T1000 (cell line): ENCODE measurements at places on chromosomes 6 and 20.

GRCh38 chr20:44572551-44573500, 9.6 kb upstream of the PKIG start:
- peak; percentile 73 for DNase-seq

DNA sequence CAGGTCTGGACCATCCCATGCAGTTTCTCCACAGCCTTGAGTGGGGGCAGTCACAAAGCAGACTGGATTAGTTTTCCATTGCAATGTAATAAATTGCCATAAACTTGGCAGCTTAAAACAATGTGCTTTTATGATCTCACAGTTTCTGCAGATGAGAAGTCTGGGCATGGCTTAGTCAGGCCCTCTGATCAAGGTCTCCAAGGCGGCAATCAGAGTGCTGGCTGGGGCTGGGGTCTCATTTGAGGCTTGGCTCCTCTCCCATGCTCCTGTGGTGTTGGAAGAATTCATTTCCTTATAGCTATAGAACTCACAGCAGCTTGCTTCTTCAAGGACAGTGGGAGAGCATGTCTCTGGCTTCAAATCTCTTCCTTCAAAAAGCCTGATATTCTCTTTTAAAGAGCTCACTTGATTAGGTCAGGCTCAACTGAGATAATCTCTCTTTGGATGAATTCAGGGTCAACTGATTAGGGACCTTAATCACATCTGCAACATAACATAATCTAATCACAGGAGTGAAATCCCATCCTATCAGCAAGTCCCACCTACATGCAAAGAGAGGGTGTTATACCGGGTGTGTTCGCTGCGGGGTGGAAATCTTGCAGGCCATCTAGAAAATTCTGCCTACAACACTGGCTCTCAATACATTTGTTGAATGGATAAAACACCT, 77.4 kb upstream of the SULF2 start:
- no peak for DNase-seq

DNA sequence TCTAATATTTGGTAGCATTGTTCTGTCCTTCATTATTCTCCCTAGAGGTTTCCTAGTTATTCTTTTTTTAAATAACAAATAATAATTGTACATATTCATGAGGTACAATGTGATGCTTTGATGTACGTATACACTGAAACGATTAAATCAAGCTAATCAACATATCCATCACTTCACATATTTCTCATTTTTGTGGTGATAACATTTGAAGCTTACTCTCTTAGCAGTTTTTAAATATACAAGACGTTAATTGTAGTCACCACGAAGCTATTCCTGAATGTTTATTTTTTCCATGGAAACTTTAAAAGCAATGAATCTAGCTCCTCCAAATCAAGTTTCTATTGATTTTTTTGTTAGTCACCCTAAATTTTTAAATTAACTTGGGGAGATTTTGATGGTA, 116.5 kb upstream of the PRND start:
- DNase-seq: no peak

DNA sequence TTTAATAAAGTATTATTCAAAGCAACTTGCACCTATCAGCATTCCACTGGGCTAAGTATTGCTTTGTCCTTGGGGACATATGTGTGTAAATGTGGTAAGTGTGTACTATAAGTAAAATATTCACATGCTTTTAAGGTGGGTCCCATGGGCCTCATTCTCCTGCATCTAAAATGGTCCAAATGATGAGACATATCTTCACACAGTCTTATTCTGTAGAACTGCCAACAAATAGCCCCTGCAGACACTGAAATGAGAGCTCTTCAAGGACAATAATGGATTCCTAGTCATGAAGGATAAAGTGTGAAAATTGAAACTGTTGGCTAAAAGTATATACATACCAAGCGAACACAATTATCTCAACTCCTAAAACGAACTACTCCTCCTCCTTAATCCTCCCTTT, 81.8 kb downstream of the SMLR1 start:
- no peak for DNase-seq

DNA sequence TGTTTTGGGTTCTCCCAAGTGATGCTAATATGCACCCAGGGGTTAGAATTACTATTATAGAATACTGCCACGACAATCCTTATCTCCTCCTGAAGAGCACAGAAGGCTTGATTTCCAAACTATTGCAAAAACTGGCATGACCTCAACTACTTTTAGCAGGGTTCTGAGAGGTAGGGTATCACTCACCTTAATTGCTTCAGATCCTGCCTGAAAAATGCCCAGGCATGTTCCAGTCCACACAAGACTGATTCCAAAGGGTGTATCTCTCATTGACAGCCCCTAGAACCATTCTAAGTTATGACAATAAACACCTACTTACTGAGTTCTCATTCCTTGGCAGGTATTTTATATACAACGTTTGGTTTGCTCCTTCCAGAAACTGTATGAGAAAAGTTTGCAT, 5.0 kb upstream of the DSE start:
- DNase-seq: no peak

- DNase-seq: no peak
Observed at GRCh38 chr6:121521164-121521555, 85.7 kb downstream of the GJA1 start.

DNA sequence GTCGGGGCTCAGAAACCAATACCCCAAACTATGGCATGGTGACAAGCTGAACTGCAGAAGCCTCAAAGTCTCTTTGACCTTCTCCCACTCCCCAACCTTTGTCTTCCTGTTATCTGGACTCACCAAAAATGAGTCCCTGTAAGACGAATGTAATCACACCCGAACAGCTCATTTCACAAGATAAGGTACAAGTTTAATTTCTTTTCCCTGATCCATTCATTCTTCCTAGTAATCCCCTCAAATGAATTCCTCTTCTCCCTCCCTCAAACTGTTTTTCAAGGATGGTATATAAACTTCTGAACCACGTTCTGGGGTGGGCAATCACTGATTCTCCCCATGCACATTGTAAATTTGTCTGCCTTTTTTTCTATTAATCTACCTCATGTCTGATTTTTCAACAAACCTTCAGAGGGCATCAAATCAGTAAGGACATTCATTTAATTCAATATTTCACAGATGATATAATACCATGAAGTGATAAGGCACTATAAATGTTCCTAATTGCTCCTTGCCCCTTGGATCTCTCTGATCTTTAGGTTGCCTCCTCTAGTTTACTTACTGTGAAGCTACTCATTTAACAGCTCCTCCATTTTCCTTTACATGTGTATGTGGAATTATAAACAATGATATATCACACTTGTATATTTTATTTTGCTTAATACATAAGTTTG, 77.2 kb downstream of the OR2B2 start:
- DNase-seq: no peak

DNA sequence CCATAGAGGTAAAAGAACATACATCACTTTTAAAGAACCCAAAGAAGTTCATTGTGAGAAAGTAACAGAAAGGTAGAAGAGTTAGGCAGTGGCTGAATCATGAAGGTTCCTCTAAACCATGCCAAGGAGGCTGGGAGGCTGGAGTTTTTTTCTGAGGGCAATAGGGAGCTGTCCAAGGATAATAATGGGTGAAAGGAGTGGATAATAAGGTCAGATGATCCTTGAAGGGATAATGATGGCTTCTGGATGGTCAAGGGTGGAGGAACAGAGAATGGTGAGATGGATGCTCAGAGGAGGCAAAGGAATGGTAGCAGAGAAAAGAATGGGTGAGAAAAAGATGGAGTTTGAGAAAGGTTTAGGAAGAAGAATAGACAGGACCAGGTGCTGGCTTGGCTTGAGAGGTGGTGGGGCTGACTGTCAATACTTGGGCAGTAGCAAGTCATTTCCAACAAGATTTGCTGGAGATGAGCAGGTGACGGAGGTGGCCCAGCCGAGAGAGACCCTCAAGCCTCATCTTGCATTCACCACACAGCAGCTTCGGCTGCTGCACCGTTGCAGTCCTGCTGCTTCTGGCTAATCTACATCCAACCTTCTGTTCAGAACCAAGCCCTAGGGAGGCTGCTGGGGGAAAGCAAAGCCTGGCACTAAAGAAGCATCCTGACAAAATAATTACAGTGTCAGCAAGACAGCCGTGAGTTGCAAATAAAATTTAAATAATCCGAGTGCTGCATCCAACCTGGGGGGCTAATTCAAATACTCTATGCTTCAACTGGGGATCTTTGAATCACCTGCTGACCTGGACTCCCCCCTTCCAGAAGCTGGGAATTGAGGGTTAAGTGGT, 131.2 kb upstream of the KCNG1 start:
- DNase-seq: no peak

GRCh38 chr6:57069920-57070331, 20.1 kb upstream of the ZNF451 start:
- no peak for DNase-seq

DNA sequence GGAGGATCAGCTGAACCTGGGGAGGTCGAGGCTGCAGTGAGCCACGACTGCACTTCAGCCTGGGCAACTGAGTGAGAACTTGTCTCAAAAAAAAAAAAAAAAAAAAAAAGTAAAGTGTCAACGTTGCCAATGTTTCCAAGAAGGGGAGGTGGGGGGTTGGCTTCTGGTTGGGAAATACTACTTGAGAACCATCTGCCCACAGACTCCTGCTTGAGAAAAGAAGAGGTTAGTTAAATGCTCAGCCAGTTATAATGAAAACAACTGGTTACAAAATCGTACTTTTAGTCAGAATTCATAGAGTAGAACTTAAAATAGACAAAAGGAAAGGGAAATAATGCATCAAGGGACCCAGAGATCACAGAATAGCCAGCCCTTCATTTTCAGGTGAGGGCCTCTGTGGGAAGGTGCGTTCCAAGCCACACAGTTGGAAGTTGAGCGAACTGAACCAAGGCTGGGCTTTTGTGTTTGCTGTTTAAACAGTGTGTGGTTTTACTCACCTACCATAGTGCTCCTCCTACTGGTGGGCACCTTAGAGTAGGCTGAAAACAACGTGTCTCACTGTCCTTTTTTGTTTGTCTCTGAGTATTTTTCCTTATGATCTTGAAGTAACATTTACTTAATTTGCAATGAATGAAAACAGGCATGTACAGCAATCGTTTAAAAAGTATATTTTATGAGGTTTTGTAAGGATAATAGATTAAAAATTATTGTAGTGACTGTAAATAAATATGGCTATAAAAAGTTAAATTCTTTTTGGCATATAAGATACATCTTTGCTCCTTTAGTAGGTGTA, 200.7 kb downstream of the BCAS1 start:
- DNase-seq: peak; percentile 36

DNA sequence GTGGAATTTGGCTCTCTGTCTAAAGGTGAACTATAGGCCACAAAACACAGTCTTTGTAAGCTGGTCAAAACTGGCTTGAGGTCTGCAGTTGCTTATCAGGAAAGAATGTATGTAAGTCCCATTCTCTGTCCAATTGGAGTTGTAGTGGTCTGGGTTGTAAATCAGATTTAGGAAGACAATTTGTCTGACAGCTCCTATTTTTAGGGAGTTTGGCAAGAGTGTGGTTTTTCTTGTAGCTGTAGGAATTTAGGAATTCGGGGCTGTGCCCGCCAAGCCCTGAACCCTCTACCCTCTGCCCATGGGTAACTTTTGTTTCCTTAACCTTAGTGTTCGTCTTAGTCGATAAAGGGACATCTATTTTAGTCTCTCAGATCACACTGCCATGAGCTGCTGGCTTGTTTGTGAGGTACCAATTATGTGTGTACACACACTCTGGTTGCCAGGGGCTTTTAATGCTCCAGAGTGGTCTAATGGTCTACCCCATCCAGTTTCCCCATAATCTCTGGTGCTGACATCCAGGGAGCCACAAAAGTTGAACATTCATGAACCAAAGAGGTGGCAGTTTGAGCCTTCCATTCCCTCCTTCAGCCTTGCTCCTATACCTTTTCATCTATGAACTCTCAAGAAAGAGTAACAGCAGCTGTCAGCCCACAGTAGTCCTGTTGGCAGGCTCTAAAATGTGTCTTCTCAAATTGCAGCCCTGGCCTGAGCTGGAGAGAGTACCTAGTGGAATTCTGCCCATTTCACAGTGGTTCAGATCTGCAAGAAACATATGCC, 93.0 kb downstream of the ANKRD6 start:
- DNase-seq: no peak

DNA sequence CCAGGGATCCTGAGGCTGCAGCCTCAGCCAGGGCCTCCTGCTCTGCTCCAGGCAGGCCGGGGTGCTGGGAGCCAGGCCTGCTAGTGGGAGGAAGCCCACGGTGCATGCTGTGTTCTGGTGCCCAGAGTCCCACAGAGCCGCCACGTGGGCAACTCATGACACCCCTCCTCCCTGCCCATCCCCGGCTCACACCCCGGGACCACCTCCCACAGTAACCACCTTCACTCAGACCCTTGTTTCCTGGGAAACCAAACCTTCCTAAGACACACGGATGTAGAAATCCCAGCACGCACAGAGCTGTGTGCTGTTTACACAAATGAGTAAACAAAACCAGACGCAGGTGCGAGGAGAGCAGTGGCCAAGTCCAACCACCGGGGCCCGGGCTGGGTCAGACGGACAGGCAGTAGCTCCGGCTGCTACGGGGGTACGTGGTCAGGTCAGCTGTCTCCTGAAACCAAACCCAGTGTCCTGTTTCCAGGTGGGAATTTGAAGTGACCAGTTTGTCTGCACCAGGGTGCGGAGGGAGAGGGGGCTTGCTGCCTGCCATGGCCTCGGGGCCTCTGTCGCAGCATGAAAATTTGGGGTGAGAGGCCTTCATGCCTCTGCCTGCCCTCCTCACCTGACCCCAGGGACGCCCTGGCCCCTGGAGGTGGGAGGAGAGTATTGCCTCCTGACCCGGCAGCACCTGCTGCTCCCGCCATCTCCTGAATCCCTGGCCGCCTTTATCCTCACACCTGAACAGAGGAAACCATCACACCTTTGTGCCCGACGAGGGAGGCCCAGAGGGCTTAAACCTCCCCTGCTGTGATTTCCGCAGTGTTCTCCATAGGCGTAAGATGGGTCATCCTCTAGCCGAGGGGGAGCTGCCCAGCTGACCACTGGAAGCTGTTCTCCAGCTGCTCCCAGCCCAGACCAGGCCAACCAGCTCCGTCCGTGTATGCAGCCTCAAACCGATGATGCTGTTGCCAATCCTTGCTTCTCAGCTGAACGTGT, 52.0 kb upstream of the SMOC2 start:
- DNase-seq: no peak

DNA sequence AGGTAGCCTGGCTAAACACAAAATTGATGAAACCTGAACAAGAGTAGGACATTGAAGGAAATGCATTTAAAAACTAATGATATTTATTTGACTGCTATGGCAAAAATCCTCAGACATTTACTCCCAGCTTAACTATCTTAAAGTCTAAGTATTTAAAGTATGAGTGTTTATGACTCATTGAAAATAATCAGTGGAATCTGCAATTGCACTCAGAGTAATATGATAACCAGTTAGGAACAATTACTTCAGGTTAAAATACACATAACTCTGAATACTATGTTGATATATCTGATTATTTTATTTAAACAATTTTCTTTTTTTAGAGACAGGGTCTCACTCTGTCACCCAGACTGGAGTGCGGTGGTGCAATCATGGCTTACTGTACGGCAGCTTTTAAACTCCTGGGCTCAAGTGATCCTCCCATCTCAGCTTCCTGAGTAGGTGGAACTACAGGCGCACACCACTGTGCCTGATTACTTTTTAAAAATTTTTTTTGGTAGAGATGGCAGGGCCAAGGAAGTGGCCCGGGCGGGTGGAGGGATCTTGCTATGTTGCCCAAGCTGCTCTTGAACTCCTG, 43.9 kb downstream of the FILIP1 start:
- DNase-seq: no peak

- DNase-seq: no peak
Observed at GRCh38 chr6:30830438-30830837, 53.9 kb upstream of the DDR1 start.
